Activated CD8-positive, alpha-beta memory T cell treated with anti-CD3 and anti-CD28 coated beads, Interleukin-2, amount 10 ng/mL, durations not matched to agents 7 days and 5 days (primary cell): ENCODE measurements at places on chromosomes 4 and X. TPM values are rescaled to one million over a fixed set of nuclear protein-coding genes. Genes with fewer than 3 reads are reported as not detected.

The IL21 gene
- total RNA-seq = 0.52 TPM

The WNK3 gene
- total RNA-seq = 0.03 TPM

The FMR1NB gene
- total RNA-seq = not detected

The QRFPR gene
- total RNA-seq = not detected
